ENCODE measurements at places on chromosomes 3 and 15.

- DNase-seq = peak; percentile 60
Observed at GRCh38 chr3:14810070-14810791, 8.5 kb upstream of the FGD5 start.

- DNase-seq = peak; percentile 92
Observed at GRCh38 chr3:57169872-57170623, 4.9 kb upstream of the IL17RD start.

DNA sequence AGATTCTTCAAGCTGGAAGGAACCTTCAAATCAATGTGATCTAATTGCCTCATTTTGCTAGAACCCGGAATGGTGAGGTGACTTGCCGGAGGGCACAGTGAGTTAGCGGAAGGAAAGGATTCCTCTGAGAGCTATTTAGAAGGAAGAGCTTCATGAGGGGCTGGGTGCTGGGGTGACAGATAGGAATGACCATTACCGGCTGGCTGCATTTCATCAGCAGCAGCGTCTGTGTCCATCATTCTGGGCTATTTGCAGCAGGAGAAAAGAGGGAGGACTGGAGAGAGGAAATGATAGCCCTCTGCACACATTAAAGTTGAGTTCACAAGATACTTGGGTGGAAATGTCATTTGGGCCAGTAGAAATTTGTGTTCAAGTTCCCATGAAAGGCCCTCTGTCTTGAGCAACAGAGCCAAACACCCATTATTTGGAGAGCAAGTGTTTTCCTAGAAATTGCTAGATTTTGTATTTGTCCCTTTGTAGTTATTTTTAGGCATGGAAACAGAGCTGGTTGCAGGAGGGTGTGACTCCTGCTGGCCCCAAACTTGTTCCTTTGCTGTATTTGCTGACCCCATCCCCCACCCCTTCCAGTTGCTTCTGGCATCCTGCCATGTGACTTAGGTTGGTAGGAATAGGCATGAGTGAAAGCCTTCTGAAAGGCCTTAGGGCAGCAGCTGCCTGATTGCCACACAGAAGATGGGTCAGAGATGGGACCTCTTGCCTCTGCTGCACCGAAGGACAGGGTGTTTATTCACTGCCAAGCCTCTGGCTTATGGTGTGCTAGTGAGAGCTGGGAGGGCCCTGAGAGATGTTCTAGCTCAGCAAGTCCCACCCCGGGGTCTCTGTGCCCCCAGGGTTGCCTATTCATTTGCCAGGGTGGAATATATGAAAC is 87.5 kb upstream of the PLXNA1 start:
- DNase-seq = peak; percentile 25

DNA sequence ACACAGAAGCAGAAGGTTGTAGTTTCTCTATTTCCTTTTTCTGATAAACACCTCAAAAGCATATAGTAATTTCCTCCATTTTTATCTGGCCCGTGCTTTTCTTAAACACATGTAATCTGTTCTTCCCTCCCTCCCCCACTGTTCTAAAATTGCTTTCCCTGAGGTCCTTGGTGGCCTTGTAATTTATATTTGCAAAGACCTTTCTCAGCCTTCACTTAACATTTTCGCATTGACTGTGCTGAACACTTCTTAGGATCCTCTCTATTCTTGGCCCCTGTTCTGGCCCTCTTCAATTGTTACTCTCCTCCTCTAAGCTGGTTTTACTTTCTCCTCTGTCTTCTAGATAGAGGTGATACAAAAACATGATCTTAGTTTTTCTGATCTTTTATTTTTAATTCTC is 28.3 kb downstream of the GAP43 start:
- DNase-seq = no peak

- DNase-seq = no peak
Observed at GRCh38 chr3:37736624-37737023, 125.1 kb upstream of the CTDSPL start.

GRCh38 chr3:128420720-128421438 is 45.8 kb downstream of the DNAJB8 start:
- DNase-seq = no peak

All from eye (tissue), 1 donor.